ENCODE measurements at places on chromosomes 3 and 15.

GRCh38 chr15:60120100-60120499 is 116.0 kb downstream of the FOXB1 start:
- no peak for DNase-seq

GRCh38 chr15:56699743-56700142 is 33.6 kb downstream of the ZNF280D start:
- DNase-seq: no peak

- no peak for DNase-seq
These were observed 404.5 kb downstream of the PDCD6IP start for GRCh38 chr3:34202975-34203374.

DNA sequence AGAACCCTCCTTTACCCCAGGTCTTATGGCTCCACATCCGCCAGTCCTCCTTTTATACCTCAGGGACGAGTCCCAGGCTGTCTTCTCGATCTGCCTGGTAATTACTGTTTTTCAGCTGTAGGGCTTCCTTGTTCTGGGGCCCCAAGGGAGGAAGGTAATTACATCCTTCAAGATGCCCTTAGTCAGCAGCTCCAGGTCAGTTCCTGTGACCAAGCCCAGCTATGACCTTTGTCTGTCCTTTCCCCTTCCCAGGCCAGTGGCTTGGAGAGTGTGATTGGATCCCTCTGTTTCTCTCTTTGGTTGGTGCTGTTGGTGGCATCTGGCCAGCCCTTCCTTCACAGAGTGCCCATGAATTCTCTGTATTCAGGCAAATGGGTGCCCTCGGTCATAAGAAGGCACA is 92.6 kb downstream of the AAGAB start:
- peak; percentile 59 for DNase-seq

- no peak for DNase-seq
These were observed 516.8 kb upstream of the PROK2 start for GRCh38 chr3:72301779-72302178.

DNA sequence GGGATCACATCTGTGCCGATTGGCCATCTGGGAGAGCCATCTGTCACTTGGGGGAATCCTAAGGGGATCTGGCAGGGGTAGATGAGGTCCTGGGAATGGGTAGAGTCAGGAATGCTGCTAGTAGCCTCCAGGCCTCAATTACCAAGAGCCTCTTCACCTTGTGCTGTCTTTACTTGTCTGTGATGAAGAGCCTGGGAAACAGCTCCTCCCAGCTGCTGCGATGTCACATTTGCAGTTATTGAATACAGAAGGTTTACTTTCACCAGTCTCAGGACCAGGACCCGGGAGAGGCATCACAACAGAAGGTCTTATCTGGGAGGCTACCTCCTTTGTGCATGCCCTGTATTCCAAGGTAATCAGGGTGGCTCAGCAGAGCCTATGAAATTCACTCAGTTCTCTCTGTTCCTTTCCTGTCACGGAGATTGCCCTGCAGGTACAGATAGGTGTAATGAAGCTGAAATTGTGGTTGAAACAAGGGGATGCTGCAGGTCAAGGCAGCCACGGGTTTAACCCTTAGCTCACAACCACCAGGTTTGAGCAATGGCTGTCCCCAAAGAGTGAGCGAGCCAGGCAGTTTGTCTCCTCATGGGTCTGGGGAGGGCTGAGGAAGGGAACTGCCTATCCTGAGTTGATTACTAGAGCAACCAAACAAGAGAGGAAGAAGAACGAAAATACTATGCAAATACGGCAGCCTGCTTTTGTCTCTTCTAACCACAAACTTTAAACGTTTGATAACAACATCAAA is 298.9 kb upstream of the RORA start:
- no peak for DNase-seq

- DNase-seq: no peak
These were observed 359.3 kb downstream of the PLOD2 start for GRCh38 chr3:145801696-145802095.

- DNase-seq: no peak
These were observed 9.8 kb upstream of the ANKDD1A start for GRCh38 chr15:64901914-64902313.

DNA sequence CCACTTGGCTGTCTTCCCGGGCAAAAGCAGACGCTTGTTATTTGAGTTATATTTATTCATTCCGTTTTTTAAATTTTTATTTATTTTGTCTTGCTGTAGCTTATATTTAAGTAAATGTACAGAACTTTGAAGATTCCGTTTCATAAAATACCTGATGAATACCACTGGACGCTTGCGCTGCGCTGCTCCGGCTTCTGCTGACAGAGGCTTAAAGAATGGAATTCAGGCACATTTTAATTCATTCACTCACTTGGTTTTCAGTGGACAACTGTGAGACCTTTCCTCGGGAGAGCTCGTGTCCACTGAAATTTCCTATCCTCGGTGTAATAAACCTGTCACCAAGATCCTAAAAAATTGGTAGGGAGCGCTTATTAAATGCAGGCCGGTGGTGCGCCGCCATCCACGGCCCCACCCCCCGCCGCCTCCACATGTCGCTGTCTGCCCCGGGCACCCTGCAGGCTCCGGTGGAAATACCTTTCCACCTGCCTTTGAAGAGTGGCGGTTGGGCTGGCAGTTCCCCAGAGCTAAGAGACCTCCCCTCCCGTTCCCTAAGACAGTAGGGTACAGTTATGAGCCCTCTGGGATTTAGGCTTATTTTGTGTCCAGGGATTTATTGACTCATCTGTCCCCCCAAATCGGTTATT is 62.5 kb upstream of the UBE2E1 start:
- DNase-seq: peak; percentile 47

DNA sequence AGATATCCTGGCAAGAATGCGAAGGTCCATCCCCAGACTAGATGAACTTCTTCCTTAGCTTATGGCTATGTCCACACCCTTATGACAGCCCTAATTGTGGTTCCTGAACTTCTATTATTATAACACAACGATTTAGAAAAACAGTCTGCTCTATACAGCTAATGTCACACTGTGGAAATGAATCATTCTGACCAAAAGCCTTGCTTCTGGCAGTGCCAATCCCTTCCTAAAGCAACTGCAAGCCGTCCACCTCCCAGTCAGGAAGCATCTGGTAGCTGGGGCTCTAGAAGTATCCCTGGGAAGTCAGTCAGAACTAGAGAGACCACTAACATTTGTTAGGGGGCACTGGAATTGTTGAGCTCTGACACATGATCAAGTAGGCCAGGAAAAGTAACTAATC is 45.0 kb downstream of the MYO5A start:
- DNase-seq: peak; percentile 33

GRCh38 chr3:64648927-64649906 is 38.6 kb downstream of the ADAMTS9 start:
- no peak for DNase-seq

GRCh38 chr3:9037144-9037711 is 74.0 kb upstream of the RAD18 start:
- DNase-seq: no peak

GRCh38 chr3:149555927-149556326 is 81.4 kb downstream of the TM4SF4 start:
- no peak for DNase-seq

GRCh38 chr15:58331560-58331912 is 100.3 kb upstream of the LIPC start:
- no peak for DNase-seq

- DNase-seq: peak; percentile 48
These were observed 39.4 kb upstream of the IDH2 start for GRCh38 chr15:90141646-90142045.

GRCh38 chr15:32870240-32871033 is 152.6 kb downstream of the GREM1 start:
- DNase-seq: peak; percentile 74

DNA sequence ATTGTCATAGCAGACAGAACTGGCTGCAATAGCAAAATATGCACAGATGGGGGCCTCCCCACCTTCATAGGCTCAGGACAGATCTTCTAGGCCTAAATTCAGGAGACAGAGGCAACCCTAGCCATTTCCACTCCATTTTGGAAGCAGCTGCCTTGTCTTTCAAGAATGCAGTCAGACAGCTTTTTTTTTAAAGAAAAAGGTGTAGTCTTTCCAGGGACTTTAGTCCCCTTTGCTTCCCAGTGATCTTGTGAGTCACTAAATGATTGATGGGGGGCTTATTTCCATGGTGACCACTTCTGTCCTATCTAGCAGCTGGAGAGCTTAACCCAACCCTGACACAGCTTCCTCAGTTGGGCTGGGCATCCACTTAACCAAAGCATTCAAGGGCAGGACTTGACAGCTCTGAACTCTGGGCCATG is 165.9 kb downstream of the TPRG1 start:
- DNase-seq: no peak

GRCh38 chr3:945738-946137 is 147.1 kb upstream of the CNTN6 start:
- no peak for DNase-seq

GRCh38 chr3:141382571-141382970 is 14.3 kb downstream of the ZBTB38 start:
- no peak for DNase-seq

DNA sequence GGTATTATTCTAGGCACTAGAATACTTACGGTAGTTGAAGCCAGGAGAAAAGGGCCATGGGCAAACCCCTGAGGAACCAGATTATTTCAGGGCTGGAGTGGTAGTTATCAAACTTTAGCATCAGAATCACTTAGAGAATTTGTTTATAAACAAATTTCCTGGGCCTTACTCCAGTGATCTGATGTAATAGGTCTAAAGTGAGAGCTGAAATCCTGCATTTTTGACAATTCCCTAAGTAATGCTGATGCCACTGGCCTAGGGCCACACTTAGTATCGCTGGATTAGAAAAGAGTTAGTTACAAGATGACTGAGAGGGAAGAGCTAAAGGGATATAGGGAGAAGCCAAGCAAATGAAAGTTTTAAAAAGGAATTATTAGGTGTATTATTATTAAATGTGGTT is 412.5 kb upstream of the THRB start:
- no peak for DNase-seq

DNA sequence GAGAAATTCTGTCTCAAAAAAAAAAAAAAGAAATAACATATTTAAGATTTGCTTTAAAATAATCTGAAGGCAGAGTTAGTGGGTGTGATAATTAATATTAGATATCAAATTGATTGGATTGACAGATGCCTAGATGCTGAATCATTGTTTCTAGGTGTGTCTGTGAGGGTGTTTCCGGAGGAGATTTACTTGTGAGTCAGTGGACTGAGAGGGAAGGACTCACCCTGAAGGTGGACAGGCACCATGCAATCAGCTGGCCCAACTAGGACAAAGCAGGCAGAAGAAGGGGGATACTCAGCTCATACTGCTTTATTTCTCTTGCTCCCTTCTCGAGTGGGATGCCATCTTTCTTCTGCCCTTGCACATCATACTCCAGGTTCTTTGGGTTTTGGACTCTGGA is 16.7 kb upstream of the RPL24 start:
- DNase-seq: peak; percentile 85

Measured in kidney tubule cell (primary cell).